D721Med (cell line): ENCODE measurements at places on chromosomes 11 and 22.

GRCh38 chr22:36359470-36359996 is 28.2 kb downstream of the MYH9 start:
- no peak for DNase-seq

DNA sequence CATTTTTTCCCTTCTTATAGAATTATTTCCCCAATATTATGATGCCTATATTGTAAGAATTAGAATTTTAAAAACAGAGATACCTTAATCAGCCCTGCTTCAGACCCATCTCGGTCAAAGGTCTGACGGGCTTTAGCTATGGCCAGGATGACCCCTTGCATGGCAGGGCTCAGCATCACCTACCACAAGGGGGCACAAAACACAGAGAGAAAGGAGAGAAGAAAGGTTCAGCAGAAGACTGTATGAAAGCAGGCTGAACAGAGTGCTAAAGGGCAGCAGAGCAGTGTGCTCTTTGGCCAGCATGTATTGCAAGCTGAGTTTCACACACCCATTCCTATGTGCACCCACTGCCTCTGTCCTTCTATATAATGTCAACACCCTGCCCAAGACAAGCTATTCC is 26.8 kb downstream of the CLDN25 start:
- no peak for DNase-seq

DNA sequence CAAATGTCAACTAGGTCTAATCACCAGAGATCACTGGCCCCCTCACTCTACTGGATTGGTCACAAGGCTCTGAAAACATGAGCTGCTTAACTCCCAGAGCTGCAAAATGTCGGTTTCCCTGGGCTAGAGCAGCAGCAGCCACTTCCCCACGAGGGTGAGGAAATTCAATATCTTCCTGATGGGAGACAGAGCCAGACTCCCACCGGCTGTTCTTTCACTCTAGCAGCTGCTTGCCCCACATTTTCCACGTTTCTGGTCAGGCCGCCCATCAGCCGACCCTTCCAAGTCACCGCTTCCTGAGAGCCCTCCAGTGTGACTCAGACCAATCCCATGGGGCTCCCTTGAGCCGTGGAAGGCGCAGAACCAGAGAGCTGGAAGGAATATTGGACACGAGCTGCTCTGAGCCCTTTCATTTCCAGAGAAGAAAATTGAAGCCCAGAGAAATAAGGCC is 227.0 kb downstream of the ADAMTS15 start:
- no peak for DNase-seq

DNA sequence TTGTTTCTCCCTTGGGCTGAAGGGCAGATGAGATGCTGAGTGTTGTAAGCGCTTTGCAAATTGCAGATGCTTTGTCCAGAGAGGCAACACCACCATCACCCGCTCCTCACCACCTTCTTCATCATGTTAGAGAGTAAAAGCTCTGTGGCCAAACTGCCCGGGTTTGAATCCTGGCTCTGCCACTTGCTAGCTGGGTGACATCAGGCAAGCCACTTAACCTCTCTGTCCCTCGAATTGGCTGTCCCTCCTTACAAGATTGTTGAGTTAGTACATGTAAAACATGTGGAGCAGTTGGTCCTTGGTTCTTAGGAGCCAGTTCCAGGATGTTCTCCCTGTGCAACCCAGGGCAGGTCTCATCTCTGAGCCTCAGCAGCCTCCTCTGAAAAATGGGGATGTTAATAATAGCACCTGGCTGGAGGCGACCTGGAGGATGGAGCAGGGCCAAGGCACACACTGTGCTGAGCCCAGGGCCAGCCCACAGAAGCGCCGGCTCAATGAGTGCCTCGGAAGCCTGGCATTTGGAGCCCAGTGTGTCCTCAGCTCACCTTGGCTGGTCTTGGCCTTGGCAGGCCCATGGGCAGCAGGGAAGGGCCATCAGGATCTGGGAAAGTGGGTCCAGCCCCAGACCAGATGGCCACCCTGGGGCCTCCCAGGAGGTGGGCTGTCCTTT is 10.5 kb downstream of the C11orf86 start:
- DNase-seq, result no peak

- no peak for DNase-seq
These were observed 63.0 kb downstream of the GAB2 start for GRCh38 chr11:78354408-78355308.

DNA sequence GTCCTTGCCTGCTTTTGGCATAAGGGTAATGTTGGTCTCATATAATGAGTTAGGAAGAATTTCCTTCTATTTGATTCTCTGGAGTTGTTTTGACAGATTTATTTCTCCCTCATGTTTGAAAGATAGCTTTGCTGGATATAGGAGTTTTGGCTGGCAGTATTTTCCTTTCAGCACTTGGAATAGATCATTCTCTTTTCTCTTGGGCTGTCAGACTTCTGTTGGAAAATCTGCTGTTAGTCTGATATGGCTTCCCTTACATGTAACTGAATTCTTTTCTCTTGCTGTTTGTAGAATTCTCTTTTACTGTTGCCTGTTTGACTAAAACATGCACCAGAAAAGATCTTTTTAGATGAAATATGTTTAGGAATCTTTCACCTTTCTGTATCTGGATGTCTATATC is 165.5 kb downstream of the GUCY1A2 start:
- DNase-seq, result no peak

DNA sequence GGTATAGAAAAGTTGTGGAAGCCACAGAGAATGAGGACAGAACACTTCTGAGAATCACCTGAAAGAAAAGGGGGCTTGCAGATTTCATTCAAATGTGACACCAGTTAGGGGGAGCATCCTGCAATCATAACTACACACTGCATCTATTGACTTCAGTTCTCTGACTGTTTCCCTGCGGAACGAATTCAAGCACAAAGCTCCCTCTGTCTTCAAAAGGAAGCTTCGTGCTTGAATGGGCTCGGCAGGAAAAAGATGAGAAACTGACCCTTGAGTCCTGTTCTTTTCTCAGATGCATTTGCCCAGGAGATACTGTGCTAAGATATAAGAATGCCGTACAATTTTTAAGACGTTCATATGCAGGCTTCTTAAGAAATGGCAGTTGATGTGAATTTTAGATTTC is 2000.4 kb upstream of the RAG2 start:
- DNase-seq, result no peak

GRCh38 chr11:38315151-38315550 is 1717.1 kb upstream of the RAG2 start:
- DNase-seq, result no peak

DNA sequence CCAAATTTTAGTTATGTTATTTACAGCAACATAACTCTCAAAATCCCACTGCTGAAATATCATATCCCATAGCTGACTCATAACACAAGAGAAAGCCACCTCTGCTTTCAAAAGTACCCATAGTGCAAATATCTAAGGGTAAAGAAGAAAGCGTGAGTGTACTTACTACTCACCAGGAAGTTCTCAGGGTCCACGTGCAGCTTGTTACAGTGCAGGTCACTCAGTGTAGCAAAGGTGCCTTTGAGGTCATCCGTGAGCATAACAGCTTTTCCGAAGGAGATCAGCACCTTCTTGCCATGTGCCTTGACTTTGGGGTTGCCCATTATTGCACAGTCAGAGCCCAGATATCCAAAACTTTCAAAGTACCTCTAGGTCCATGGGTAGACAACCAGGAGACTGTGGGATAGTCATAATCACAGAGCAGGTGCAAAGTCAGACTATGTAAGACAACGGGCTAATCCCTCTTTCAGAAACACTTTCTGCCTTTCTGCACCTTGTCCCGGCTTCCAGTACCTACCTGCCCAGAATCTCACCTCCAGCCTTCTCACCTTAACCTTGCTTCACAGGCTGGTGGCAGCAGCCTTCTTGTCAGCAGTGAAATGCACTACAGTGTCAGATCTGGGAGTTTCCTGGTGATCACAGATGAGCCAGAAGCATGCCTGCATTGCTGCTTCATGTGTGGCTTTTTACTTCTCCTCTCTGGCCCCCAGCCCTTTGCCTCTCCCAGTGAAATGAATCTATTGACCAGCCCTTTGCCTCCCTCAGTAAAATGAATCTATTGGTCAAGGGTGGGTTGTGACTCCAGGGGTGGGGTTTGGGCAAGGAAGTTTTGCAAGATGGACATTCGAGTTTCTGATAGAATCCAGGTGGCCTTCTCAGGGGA is 6.5 kb downstream of the HBG1 start:
- DNase-seq, result no peak

DNA sequence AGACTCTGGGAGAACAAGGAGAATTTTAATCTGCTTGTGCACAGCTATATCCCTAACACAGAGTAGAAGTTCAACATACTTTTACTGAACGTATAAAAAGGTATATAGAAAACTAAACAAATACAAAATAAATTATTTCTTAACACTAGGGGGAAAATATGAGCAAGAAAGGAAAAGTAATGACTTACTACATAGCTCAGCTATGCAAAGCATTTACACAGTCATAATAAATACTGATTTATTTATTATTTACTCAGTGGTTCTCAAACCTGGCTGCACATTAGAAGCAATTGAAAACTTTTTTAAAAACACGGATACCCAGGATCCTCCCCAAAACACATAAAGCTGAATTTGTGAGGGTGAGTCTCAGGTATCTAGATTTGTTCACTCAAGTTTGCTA is 182.5 kb downstream of the TTC28 start:
- DNase-seq, result no peak

DNA sequence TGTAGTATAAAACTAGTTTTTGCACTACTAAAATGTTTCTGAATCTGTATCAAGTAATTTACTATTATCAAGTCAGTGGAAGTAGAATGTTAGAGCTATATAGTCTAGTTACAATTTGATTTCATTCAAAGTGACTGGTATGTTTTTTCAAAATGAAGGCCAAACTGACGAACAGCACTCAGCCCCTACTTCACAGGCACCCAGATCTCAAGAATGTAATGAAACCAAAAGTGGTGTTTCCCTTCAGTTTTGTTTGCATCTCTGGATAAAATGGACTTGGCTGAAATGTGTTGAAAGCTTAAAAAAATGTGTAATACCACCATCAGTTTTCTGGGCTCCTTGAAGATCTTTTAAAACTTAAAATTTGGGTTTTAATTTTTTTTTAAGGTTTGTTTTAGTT is 46.4 kb downstream of the QSER1 start:
- DNase-seq, result no peak

DNA sequence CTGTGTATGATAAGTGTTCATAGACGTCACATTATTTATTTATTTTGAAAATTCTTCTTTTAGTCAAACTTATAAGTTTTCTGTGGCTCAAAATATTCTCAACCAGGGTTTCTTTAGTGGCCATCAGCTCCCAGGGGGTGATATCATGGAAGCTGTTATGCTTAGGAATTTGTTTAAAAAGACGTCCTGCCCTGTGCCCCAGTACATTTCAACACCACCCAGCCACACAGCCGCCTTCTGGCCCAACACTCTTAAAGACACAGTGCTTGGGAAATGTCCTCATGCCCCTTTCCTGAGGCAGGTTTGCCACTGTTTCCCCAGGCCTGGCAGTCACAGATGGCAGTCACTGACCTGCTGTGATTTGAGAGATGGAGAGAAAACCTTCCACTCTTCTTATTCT is 19.9 kb downstream of the TSKU start:
- no peak for DNase-seq

DNA sequence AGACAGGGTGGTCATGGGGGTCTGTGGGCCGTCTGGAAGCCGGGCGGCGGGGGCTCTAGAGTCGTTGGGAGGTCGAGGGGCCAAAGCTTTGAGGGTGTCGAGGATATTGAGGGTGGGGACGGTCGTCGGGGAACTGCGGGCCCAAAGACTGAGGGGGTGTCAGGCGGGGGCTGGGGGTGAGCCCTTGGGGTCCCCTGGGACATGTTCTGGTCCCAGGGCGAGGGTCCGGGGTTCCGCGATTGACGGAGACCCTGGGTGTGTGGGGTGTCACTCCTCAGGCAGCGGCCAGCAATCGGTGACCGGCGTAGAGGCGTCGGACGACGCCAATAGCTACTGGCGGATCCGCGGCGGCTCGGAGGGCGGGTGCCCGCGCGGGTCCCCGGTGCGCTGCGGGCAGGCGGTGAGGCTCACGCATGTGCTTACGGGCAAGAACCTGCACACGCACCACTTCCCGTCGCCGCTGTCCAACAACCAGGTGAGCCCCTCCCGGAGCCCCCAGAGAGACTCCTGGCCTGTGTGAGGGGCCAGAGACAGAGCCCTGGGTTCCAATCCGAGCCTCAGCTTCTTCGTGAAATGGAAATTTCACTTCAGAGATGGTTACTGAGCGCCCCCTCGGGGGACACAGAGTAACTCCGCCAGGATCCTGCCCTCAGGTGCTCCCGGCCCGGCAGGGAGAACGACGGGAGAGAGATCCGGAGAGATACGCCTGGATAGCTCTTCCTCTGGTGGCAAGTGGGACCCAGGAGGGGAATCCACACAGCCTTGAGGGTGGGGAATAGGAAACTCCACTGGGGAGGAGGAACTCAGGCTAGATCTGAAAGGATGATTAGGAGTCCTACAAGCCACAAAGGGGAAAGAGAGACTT is 714 bp downstream of the SDF2L1 start:
- DNase-seq, result no peak

DNA sequence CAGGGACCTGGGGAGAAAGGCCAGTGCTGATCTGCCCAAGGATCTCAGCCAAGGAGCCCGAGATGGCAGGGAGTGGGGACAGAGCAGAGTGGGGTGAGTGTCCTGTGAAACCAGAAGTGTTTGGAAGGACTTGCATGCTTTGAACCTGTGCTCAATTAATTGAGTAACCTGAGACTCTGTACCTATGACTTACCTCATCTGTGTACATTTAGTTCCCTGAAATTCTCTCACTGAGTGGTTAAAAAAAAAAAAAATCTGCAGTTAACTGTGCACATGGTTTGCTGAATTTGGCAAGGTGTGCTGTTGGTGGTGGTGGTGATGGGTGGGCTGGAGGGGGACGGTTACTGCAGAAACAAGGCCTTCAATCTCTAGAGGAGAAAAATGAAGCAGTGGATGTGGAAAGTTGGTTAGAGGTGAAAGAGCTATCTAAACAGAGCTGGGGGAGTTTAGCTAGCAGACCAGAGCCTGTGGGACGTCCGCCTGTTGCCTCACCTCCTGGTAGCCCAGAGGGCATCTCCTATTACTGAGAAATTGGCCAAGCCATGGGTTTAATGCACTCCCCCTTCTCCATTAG is 8.3 kb upstream of the SORL1-AS1 start:
- DNase-seq, result no peak

GRCh38 chr11:42251984-42252383 is 792.5 kb upstream of the LRRC4C start:
- DNase-seq, result no peak

- no peak for DNase-seq
These were observed 40.6 kb upstream of the TUB start for GRCh38 chr11:8040261-8040920.

DNA sequence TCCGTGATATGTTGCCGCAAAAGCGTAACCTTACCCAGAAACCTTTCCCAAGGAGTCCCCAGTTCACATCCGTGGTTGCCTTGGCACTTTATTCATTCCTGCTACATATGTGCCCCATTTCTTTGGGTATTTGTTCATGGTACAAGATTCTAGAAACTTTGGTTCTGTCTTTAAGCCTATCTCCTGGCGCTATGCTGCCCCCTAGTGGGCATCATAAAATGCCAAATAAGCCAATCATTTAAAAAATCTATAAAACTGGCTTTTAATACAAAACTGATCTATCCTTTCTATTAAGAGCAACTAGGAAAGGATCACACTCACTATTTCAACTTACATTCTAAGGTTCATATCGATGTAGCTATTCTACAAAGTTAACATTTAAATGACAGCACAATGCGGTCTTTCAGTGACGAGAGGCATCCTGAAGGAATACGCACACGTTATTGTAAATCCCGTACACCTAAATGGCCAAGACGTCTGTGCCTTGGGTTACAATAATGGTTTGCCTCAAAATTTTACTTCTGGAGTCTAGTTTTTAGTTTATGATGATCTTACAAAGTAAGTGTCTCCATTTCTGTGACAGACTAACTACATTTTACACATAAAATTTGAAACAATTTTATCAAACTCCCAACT is 16.2 kb downstream of the PIWIL3 start:
- DNase-seq, result no peak
